Lung (tissue), 17 donors: ENCODE measurements at places on chromosomes 4 and X. TPM values are rescaled to one million over a fixed set of nuclear protein-coding genes. Genes with fewer than 3 reads are reported as not detected.

SPINK2 gene
- not detected for total RNA-seq

TMEM144 gene
- 17.3 TPM for total RNA-seq

PAGE2B gene
- total RNA-seq, result not detected

CA5B gene
- total RNA-seq, result 22.3 TPM

AMBN gene
- not detected for total RNA-seq

BEX1 gene
- total RNA-seq, result 0.89 TPM

RNF150 gene
- total RNA-seq, result 19.3 TPM

GRCh38 chr4:15901007-15901406 is 37.5 kb downstream of the FGFBP1 start:
- no peak for DNase-seq

DNA sequence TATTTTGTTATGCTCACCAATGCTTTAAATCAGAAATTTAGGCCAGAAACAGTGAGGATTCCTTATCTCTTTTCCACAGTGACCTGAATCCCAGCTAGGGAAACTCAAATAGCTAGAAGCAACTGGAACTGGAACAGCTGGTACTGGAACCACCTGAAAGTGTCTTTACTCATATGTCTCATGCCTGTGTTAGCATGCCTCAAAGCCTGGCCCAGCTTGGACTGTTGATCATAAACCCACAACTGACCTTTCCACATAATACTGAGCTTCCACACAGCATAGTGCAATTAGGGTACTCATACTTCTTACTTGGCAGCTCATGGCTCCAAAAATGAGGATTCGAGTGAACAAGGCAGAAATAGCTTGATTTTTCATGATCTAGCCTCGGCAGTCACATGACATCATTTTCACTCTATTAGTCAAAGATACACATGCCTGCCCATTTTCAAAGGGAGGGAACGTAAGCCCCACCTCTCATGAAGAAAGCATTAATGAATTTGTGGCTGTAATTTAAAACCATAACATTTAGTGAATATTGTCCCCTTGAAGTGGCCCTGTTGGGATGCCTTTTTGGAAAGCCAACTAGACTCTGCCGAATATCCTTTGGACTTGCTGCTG is 80.8 kb upstream of the ACSL1 start:
- DNase-seq, result no peak

- DNase-seq, result no peak
Observed at GRCh38 chr4:77893451-77893850, 30.8 kb downstream of the MRPL1 start.

- no peak for DNase-seq
Observed at GRCh38 chr4:73275318-73275654, 16.7 kb upstream of the ANKRD17 start.

DNA sequence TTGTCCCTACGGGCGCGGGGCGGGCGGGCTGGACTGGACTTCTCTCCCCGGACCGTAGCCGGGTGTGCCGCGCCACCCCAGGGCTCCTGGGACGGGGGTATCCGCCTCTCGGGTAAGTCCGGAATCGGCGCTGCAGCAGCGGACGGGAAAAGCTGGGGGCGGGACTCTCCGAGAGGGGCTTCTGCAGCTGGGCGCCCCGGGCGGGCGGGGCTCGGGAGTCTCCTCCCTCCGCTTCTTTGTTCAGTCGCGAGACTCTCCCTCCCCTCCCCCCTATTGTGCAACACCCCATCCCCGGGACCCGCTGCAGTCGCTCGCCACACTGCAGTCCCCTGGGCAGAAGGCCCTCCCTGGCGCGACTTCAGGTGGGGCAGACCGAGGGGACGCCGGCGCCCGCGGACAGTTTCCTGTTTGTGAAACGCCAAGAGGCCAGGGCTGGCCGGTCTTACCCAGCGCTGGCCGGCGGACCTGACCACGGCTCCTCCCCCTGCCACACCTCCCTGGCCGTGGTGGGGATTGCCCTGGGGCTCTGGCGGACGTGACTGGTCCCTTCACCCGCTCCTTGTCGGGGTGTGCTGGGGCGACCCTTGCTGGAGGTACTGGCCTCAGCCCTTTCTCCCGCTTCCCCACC is 966 bp downstream of the CCNG2 start:
- peak; percentile 96 for DNase-seq

GRCh38 chr4:8270912-8271815 is 1.6 kb downstream of the HTRA3 start:
- DNase-seq, result no peak

DNA sequence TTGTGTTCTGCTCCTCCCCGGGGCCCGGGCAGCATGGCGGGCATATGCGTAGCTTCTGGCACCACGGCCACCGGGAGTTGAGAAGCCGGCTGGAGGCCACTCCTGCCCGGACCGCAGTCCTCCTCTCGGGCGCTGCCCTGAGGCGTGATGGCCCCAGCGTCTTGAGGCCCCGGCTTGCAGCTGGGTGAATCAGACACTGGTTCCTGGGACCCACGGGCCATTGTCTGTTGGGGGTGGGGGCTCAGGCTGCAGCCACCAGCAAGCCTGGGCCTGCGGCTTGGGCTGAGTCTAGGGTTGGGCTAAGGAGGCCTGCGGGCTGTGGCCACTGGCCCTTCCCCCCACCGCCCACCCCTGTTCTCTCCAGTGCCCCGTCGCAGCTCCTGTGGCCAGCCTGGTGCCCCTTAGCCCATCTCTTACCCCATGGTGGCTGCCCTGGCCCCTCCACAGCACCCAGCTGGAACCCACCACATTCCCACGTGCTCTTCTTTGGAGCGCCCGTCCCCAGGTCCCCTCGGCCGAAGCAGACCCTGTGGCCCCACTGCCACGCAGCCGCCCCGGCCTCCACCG is 6.7 kb upstream of the UVSSA start:
- no peak for DNase-seq

DNA sequence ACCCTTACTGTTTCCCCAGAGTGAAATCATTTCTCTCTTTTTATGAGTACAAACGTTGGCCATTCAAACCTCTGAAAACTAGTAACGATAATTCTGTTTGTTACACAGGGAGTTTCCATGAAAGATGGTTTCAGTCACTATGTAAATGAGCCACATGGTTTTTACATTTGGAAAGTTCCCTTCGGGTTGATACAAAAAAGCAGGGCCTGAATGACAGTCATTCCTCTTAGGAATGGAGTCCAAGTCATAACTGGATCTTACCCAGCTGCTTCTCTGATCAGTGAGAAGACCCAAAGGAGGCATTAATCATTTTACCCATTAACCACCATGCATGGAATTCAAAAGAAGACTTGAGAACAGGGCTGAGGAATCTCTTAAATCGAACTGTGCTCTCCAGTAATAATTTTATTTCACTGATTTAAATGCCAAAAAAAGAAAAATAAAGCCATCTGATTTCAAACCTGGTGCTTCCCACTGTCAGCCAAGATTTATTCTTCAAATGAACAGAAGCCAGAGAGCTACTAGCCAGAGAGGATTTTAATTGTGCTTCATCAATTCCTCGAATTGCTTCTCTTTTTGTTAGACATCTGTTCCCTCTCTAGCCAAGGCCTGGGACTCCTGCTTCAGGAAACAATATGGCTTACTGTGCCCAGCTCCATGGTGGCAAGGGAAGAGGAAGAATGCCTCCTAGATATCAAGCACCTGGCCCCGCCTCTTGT is 3.2 kb downstream of the SOWAHB start:
- no peak for DNase-seq

DNA sequence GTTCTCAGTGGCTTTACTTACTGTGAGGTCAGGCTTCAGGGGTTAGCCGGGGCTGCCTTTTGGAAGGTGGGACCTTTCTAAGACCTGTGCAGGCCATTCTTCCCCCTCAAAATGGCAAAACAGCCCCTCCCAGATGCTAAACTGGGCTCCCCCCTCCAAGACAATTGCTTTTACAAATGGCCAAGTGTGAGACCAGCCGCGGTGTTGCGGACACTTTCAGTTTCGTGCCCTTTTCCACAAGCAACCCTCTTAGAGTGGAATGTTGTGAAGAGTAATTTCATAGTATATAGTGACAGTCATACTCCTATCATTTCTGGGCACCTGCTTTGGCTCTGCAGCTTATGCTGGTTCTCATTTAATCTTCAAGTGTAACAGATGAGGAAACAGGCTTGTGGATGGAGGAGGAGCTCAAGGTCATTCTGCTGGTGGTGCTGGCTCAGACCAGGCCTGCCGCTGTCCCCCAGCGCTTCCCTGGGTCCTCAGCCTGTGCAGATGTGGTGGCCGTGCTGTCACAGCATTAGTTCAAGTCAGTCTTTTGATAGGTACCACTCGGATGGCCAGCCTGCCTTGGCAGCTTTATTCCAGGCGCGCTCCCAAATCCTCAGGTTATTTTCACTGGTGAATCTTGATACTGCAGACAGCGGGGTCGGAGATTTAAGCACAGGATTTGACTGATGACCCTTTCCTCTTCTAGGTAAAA is 55.0 kb upstream of the TADA2B start:
- no peak for DNase-seq

DNA sequence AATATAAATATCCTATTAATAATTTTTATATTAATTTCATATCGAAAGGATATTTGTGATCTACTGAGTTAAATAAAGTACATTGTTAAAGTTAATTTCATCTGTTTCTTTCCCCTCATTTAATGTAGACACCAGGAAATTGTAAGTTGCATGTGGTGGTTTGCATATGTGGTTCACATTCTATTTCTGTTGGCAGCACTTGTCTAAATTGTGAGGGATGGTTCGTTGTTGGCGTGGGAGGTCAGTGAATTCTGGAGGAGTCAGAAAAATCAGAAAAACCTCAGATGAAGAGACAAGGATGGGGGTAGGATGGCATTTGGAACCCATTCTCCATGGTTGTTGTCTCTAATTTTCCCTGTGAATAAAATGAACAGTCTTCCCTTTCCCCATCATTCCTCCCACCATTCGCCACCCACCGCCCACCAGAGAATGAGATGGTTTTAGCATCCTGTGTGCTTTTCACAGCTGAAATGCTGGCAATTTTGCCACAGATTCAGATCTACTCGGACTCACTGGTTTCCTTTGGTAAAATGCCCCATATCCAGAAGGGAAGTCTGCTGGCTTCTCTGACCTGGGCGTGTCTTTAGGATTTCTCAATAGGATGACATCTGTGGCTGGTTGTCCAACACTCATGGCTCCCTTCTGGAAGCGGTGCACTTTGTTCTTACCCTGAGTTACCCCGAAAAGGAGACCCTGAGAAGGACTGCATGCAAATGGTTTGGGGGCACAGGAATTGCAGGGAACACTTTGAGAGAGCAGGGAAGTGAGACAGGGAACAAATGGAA is 52.3 kb downstream of the LGI2 start:
- peak; percentile 24 for DNase-seq

DNA sequence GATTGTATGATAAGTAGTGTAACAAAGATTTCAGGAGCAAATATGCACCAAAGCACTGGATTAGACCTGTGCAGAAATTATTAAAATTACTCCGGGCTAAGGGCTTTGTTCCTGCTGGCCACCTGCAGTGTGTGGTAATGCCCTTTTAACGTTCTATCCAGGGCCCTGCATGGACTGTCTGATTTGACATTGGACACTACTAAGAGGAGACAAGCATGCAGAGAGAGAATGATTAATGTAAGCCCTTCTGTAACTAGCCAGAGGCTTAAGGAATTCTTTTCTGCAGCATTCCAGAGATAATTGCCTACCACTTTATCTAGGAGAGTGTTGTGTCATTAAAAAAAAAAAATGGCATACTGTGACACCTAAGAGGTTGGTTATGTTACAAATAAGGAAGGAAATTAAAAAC is 117.0 kb downstream of the PCDH7 start:
- no peak for DNase-seq

GRCh38 chr4:36914106-36914505 is 330.4 kb upstream of the NWD2 start:
- DNase-seq, result no peak

GRCh38 chr4:141220271-141220670 is 424 bp upstream of the ZNF330 start:
- DNase-seq, result no peak

- DNase-seq, result no peak
Observed at GRCh38 chr4:14583331-14583730, 418.9 kb upstream of the CPEB2 start.

DNA sequence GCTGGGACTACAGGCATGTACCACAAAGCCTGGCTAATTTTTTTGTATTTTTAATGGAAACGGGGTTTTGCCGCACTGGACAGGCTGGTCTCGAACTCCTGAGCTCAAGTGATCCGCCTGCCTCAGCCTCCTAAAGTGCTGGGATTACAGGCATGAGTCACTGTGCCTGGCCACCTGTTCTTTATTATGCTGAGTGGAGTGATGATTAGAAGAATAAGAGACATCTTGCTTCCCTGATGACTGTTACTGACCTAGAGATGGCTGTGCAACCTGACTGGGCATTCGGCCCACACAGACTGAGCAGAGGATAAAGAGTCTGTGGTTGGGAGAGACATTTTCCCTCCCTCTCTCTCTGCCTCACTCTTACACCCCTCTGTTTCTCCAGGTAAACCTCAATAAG is 56.7 kb downstream of the SPINK2 start:
- DNase-seq, result no peak

- no peak for DNase-seq
Observed at GRCh38 chrX:14064626-14065432, 35.1 kb upstream of the GEMIN8 start.

GRCh38 chr4:186068581-186069348 is at the start of gene TLR3:
TSS of gene TLR3 (plus strand) at chr4:186069156. CDS start at chr4:186076620, 7,464 bp downstream.
- peak; percentile 81 for DNase-seq

GRCh38 chrX:20514358-20514757 is 247.6 kb upstream of the RPS6KA3 start:
- DNase-seq, result no peak

GRCh38 chrX:118506805-118507480 is 11.3 kb downstream of the DOCK11 start:
- DNase-seq, result no peak

DNA sequence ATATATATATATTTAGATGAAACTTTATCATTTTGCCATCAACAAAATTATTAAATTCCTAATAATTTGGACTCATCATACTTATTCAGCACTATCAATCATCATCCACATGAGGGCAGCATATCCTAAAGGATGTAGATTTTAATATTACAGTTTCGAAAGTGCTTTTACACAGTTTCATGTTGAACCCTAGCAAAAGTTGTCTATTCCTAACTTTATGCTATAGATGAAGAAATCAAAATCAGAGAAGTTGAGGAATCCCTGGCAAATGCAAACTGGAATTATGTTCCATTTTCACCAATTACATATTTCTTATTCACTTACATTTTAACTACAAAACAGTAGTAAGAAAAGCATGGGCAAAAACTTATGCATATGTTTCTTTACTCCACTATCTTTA is 36.6 kb upstream of the UGT2A1 start:
- DNase-seq, result peak; percentile 88

DNA sequence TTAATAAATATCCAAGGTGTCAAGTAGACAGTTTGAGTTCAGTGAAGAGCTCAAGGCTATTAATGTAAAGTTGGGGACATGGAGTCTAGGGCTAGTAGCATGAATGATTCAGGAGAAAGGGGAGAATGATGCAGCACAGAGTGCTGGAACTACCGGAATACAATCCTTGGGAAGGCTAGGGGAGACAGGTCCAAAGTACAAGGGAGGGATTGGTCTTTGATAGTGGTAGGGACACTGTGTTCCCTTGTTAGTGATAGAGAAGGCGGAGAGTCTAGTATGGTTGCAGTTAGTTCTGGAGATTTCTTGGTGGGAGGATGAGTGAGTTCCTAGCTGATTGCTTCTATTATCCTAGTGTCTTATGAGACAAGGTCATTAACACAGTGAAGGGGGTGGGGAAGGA is 8.7 kb downstream of the GCNA start:
- no peak for DNase-seq
